Activated CD8-positive, alpha-beta memory T cell treated with anti-CD3 and anti-CD28 coated beads for 48 hours (primary cell): ENCODE measurements at places on chromosomes 4 and X.

- no peak for DNase-seq
These were observed 935.7 kb downstream of the RAPGEF2 start for GRCh38 chr4:160038615-160039014.

DNA sequence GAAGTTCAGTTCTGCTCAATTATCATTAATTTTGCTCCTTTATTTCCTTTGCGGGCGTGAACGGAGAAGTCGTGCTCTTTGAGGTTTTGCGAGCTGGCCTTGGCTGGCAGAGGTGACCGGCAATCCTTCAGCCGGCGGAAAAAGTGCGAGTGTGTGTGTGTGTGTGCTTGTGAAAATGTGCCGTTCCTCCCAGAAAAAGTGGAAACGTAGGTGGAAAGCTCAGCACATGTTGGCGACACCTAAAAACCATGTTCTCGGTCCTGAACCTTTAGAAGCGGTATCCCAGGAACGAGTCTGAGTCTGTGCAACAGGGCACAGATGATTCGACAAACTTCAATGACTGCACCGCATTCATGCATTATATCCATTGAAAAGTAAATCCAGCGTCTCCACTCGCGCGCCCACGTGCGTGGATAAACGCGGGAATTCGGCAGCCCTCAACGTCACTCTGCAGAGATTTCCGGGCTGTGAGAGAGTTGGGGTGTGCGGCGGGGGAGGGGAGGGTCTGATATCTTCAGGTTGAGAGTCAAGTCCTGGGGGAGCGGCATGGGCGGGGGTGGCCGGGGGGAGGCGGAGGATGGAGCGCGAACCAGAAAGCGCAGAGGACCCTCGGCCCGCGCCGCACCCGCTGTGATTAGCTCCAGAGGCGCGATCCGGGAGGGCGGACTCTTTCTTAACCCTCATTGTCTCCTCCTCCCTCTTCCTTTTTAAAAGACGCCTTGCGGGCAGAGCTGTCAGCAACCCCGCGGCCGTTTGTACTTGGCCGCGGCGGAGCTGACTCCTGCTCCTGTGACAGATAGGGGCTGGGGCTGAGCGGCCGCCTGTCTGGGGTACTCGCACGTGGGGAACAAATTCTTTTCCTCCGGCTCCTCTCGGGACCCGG lies at the start of gene SHISA3:
Gene SHISA3 (plus strand): TSS at position 737 of the 883 bp plus-strand sequence. CDS start 569 bp downstream, outside the sequence.
- peak; percentile 8 for DNase-seq

- no peak for DNase-seq
These were observed 2.0 kb downstream of the RAB40A start for GRCh38 chrX:103517246-103517645.

- no peak for DNase-seq
These were observed 53.3 kb downstream of the TEX13A start for GRCh38 chrX:105167233-105167632.

DNA sequence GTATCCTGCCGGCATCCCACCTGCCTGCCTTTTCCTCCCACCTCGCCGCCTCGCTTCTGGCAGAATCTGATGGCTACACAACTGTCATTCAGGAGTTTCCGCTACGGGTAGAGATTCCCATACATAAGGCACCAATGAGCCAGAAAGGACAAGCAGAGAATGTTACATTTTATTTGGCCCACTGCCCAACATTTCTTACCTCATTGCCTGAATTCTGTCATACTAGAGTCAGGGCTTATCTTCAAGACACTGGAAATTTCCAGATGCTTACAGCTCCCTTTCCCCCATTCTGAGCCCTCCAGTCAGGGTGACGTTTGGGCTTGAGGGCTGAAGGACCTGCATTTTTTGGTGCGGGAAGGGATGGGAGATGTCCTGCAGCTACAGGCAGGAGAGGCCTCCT lies 113.0 kb downstream of the NHS start:
- DNase-seq = no peak

- DNase-seq = no peak
These were observed 1.9 kb downstream of the ARHGAP6 start for GRCh38 chrX:11663875-11664210.

DNA sequence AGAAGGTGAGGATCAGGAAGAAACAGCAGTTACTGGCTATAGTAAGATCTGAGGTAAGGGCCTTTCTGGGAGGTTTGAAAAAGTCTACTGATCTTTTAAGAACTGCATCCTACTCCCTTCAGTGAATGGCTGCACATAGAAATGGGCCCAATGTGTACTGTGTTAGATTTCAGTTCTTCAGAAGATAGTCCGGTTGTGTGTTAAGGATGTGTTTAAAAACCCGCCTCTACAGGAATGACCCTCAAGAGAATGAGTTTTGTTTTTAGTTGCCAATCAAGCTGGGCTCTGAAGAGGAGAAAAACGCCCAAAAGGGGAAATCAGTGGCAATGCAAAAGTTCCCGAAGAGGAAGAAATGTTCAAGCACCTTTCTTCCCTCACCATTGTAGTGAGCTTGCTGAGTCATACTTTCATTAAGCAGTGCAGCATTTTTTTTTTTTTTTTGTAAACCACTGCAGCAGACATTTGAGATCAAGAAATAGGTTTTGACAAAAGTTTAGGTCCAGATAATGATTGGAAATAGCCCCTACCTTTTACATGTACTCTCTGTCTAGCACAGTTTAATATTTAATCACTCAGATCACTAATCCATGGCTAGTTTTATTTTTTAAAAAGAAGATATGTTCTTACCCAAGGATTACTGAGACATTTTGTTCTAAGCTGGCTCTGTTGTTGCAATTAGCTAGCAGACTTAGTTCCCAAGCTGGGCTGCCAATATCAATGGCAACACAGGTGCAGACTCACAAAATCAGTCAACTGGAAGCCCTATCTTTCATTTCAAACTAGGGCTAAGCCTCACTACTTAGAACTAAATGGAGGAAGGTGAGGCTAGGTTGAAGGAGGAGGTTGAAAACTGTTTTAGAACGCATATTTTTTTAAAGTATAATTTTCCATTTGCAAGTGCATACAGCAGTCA lies 7.0 kb upstream of the TRPC5OS start:
- no peak for DNase-seq

DNA sequence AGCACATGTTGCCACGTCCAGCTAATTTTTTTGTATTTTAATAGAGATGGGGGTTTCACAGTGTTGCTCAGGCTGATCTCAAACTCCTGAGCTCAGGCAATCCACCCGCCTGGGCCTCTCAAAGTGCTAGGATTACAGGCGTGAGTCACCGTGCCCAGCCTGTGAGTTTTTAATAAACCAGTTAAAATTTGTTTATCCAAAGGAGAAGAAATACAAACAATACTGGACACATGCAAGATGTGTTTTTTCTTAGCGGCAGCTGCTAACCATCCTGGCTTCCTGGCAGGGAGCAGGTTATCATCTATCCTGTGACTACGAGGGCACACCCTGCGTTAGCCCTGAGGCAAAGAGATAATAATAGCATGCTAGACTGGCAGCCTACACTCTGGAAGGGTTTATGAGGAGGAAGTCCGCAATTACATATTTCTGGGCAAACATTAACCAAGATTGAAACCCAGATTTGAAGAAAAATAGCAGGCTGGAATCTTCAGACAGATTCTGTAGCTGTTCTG lies 191.4 kb downstream of the SPRY1 start:
- DNase-seq = no peak

- no peak for DNase-seq
These were observed 114.9 kb upstream of the GPRIN3 start for GRCh38 chr4:89422441-89422990.

GRCh38 chr4:71494539-71494938 lies 155.7 kb downstream of the SLC4A4 start:
- DNase-seq = no peak

GRCh38 chr4:81257816-81258215 lies 42.8 kb upstream of the PRKG2 start:
- no peak for DNase-seq

GRCh38 chrX:16646366-16647138 lies 3.4 kb upstream of the S100G start:
- DNase-seq = no peak

DNA sequence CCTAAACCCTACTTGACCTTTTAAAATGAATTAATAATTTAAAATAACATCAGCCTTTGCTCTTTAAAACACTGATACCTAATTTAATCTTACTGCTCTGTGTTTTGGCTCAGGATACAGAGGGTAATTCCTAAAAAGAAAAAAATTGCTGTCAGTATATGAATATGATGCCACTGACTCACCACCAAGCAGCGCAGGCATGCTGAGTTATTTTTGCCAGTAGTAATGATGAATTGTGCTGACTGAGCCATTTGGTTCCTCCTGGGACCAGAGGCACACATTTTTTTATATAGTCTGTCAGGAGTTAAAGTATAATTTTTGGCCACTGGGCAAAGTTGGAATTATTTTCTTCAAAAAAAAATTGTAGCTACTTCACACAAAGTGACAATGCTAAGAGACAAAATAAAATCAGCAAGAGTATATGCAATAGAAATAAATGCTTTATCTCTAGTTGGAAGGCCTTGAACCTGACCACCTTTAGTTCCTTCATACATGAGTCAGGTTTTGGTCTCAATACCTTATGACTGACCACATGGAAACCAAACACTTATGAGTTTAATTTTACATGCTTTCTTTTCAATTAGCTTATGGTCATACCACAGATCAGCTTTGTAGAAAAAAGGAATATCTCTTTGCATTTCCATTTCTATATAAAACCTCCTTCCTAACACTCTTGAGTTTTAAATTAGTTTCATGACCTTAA lies 115.1 kb downstream of the PPP3CA start:
- no peak for DNase-seq

GRCh38 chr4:2337131-2337723 lies 75.3 kb upstream of the MXD4 start:
- no peak for DNase-seq

GRCh38 chr4:74619931-74620702 lies 174.2 kb downstream of the BTC start:
- DNase-seq = no peak
